Effector memory CD8-positive, alpha-beta T cell (primary cell): ENCODE measurements at places on chromosomes 11 and 22.

GRCh38 chr11:82944198-82944597, 42.7 kb downstream of the DDIAS start:
- no peak for DNase-seq

GRCh38 chr11:130585545-130585944, 137.1 kb downstream of the ADAMTS15 start:
- DNase-seq, result no peak

DNA sequence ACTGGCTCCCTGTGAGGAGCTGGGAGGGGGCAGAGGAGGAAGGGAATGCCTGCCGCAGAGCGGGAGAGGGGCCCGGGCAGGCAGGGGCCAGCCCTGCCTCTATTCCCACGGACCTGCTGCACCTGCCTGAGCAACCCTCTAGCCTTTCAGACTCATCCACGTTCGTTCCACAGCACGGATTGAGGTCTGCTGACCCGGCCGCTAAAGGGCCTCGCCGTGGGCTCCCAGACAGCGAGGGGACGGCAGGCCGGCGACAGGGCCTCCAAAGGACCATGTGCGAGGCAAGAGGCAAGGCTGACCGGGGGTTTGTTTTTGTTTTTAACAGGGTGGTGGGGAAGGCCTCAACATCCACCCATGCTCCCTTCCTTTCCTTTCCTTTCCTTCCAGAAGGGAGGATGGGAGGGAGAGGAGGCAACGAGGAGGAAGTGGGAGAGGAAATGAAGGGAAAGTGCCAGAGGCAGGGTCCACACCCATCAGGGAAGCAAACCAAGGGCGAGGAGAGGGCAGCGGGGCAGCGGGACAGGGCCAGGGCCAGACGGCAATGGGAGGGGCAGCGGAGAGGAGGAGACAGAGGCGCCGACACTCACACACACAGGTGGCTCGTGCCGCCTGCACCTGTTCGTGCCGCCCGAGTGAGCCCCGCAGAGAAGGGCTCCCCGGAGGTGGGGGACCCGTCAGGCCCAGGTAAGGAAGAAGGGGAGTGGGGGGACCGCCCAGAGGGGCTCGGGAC, 7.5 kb downstream of the LRFN4 start:
- DNase-seq, result no peak

GRCh38 chr22:28053896-28054818, 135.1 kb upstream of the PITPNB start:
- no peak for DNase-seq

GRCh38 chr11:74284466-74284865, 27.0 kb downstream of the P4HA3 start:
- DNase-seq, result no peak

GRCh38 chr11:114295676-114296604, at the start of gene NNMT:
Gene NNMT (plus strand): TSS chr11:114296399. CDS start chr11:114296557, 158 bp downstream.
- no peak for DNase-seq

DNA sequence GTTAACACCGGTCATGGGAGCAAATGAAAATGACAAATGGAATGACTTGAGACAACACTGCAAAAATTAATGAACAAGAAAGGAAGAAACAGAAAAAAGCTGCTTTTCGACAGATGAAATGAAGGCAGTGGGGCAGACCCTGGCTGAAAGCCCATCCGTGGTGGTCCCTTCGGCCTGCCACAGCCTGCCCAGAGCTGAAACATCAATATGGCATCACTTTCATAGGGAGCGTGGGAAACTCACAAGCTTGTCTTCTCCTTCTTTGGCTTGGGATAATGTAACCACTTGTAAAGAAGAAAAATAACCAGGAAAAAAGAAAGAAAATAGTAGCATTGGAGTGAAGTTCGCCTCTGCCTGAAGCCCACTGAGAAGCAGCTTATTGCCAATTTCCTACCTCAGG, 78.8 kb downstream of the CTTN start:
- no peak for DNase-seq

DNA sequence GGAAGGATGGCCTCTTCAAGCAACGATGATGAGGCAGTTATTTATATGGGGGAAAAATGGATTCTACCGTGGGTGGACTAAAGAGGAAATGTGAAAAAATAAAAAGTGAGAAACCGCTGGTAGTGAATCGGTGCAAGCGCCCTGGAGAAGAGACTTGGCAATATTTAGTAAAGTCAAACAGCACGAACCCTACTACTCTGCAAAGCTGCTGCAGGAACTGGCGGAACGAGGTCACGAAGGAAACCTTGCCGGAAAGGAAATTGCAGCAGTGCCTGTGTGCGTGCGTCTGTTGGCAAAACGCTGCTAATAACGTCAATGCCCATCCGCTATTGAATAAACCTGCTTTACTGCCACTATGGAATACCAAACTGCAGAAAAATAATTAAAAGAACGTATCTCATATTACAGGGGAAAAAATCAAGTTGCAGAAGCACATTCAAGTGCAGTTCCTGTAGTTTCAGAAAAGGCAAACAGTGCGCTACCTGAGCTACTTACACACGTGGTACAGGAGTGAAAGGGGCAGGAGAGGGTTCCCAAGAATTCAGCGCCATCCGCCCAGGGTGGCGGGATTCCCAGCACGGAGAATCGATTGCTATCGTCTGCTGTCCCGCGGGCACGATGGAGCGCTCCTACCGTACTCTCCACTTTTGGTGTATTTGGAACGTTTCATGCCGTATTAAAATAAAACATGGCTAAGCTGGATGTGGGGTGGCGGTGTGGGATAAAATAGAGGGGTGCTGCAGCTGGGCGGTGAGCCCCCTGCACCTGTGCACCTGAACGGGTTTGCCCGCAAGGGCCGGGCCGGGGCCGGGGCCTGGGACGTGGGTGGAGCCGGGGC, 585 bp upstream of the NADSYN1 start:
- peak; percentile 54 for DNase-seq

GRCh38 chr11:45881708-45882368, 3.6 kb upstream of the MAPK8IP1 start:
- DNase-seq, result no peak

DNA sequence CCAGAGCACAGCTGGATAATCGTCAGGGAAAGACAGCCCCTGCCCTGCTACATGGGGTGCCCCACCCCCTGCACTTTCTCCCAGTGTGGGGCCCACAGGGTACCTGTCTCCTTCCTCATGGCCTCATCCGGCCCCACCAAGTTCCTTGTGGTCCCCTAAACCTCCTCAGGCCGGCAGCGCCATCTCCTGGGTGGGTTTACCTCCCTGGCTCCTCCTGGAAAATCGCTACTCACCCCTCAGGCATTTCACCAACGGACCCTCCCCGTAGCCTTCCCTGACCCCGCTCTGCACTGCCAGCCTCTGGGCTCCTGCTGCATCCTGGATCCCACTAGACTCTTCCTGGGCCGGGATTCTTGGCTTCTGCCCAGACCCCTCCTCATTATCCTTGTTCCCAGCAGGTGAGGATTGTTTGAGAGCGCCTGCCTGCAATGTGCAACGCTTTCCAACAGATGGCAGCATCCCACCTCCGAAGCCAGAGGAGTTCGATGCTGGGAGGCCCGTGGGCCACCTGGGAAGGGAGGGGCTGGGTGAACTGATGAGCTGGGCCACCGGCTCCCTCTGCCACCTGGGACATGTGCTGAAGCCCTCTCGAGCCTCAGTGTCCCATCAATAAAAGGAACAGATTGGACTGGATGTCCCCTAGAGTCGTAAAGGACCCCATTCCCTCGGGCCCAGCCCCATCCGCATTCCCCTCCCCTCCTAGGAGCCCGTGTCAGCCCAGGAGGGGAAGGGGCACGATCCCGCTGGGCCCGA, 44.2 kb upstream of the TTLL12 start:
- DNase-seq, result peak; percentile 61

DNA sequence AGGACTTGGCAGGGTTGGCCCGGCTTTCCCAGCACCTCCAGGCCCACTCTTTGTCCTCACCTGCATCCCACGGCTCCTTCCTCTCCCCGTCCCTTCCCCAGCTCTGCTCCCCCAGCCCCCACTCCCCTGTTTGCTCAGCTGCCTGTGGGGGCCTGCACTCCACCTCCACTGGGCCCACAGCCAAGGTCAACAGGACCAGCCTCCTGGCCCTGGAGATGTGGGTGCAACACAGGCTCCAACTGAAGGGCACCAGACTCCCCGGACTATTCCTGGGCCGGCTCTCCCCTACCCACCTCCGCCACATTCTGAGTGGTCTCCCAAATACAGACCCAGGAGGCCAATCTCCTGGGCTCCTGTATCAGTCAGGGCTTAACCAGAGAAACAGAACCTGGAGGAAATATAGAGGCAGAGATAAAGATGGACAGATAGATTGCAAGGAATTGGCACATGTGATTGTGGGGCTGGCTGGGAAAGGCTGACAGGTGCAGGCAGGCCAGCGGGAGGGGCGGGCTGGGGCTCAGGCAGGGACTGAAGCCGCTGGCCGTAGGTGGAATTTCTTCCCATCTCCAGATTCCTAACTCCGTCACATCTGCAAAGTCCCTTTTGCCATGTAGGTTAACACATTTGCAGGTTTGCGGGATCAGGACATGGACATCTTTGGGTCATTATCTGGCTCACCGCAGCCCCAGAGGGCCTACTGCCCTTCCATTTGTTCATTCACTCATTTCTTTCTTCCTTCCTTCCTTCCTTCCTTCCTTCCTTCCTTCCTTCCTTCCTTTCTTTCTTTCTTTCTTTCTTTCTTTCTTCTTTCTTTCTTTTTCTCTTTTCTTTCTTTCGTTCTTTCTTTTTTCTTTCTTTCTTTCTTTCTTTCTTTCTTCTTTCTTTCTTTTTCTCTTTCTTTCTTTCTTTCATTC, 45.8 kb upstream of the MYH9 start:
- DNase-seq, result no peak

- DNase-seq, result no peak
Observed at GRCh38 chr11:92226331-92227229, 2.0 kb downstream of the FAT3 start.

- DNase-seq, result no peak
Observed at GRCh38 chr11:95093548-95093947, 3.9 kb downstream of the ENDOD1 start.

GRCh38 chr22:24341627-24342026, 71.0 kb downstream of the SPECC1L start:
- no peak for DNase-seq

GRCh38 chr11:2902784-2903671, 17.5 kb upstream of the CDKN1C start:
- no peak for DNase-seq

- DNase-seq, result no peak
Observed at GRCh38 chr22:24433001-24433827, 5.8 kb downstream of the ADORA2A start.

GRCh38 chr11:78379039-78379670, 38.5 kb downstream of the GAB2 start:
- no peak for DNase-seq

- peak; percentile 54 for DNase-seq
Observed at GRCh38 chr22:26579331-26579886, 10.5 kb downstream of the TPST2 start.

DNA sequence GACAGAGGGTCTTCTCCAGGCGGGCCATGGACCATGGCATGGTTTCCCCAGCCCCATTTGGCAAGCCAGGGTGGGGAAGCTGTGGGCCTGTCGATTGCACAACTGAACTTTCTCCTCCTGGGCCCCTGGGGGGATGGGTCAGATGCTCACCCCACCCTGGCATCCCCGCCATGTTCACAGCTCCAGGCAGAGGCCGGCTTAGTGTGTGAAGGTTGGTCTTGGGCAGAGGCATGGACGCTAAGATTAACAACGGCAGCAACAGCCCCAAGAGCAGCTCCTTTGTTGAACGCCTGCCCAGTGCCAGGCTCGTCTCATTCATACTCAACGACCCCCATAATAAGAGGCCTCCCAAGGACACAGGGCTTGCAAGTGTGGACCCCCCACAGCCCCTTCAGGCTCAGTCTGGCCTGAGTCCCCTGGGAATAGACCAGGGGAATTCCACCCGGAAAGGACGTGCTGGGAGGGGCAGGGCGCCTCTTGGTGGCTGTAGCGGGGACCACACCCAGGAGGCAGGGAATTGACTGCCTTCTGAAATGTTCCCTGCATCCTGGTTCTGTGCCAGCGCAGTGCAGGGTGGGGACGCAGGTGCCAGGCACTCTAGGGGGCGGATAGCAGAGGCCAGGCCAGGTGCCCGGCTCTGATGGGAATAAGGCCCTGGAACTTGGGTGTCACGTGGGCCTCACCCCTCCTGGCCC, 8.3 kb downstream of the TSPO start:
- DNase-seq, result no peak

DNA sequence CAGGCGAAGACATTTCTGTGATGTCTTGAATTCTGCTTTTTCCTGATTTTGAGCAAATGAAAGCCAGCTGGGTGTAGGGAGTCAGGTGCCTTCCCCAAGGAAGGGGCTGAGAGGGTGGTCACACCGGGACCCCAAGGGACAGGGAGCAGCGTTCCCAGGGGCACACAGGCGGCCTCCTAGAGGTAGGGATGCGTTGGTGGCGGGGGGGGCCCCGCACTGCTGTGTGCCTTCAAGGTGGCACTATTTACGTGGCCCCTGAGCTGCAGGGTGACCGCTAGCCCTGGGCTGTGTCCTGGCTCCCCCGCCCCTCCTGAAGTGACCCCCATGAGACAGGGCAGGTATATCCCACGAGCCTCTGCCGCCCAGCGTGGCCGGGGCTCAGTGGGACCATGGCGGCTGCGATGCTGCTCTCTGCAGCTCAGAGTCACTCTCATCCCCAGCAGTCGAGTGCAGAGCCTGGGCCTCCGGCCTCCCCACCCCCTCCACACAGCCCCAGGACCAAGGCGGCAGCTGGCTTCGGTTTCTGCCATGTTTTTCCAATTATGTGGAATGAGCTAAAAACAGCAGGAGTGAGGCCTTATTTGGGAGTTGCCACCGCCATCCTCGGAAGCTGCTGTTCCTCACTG, 60.9 kb downstream of the LRP5 start:
- no peak for DNase-seq

DNA sequence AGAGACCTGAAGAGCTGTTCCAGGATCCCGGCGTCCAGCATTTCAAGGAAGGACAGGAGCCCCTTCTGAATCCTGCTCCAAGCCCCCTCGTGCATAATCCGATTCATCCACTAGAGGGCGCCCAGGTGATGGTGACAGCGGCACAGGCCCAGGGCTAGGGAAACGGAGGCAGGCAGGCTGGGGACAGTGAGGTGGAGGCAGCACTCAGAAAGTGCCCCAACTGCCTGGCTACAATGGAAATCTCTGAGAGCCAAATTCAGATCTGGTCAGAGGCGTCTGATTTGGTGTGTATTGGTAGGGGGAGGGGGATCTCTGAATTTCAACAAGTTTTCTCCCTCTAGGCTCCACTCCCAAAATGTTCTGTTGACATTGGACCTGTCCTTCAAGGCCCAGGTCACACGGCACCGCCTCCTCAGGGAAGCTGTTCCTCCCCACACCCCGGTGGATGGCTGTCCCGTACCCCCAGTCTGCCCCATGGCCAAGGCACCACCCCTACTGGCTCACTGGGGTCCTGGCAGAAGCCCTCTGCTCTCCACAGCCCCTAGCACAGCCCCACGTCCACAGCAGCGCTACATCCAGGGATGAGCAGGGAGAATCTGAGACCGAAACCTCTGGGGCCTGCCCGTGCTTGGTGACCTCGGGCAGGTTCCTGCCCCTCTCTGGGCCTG, 142.9 kb downstream of the CRYBB2 start:
- DNase-seq, result peak; percentile 59

GRCh38 chr11:45095691-45096010, 50.8 kb upstream of the PRDM11 start:
- DNase-seq, result no peak

DNA sequence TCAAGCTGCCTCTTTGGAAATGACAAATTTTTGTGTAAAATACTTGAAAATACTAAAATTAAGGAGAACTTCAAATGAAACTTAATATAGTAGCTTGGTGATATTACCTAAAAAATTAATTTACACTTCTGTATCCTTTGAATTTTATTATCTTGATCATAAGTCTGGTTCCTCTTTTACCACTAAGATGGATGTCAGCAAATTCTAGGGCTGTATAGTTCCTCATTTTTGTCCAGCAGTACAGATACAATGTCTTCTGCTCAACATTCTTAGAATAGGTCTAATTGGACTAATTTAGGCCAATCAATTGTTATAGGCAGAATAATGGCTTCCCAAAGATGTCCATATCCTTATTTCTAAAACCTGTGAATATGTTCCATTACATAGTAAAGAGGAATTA, 1298.0 kb upstream of the RAG2 start:
- DNase-seq, result no peak
